ENCODE measurements at places on chromosomes 16 and 17.

DNA sequence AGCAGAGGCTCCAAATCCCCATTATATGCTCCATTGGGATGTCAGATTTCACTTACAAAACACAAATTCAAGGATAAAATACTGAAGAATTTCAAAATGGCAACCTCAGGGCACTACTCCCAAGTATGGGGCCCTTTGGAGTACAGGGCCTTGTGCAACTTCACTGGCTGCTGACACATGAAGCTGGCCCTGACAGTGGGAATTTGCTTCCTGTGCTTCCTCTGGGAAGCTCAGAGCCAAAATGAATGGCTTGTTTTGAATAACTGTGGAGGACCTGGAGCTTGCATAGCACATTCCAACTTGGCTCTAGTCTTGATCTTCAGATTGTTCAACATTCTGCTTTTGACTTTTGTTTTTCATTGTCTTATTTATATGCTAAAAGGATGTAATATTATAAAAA, 52.3 kb upstream of the HNF1B start:
- DNase-seq = no peak

DNA sequence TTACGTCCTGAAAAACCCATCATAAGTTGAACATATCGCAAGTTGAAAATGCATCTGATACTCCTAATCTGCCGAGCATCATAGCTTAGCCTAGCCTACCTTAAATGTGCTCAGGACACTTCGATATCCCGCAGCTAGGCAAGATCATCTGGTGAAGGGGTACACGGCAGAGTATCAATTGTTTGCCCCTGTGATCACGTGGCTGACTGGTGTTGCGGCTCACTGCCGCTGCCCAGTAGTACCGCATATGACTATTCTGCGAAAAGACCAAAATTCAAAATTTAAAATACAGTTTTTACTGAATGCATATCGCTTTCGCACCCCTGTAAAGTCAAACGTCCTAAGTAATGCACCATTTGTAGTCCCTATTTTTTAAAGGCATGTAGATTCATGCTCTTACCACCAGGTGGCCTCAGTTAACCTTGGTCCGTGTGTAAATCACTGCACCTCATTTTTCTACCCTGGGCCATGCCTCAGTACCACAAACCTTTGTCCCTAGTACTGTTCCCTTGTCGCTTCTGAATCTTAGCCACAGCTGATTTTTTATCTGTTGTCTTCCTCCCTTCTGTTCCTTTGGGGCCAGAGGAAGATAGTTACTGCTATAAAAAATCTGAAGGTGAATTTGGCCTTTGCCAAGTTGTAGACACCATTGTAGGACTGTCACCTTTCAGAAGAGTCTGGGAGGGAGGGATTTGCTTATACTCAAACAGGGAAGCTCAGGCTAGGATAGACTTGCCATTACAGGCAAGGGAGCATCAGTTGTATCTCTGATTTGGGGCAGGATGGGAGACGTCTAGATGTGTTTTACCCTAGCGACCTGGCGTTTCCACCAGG, 34.4 kb downstream of the WWP2 start:
- DNase-seq = peak; percentile 85

DNA sequence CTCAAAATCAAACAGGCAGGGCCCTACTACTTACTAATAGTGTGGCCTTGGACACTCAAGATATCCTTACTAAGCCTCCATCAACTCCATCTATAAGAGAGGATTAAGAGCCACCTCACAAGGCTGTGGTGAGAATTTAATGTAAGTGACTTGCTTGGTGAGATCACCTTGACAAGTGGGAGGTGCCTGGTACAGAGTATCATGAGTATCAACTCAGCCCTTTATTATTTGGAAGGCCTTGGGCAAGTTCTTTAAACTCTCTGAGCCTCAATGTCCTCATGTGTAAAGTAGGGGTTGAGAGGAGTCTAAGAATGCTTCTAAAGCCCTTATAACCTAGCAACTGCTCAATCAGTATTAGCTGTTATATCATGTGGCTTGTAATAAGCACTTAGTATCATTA, 15.0 kb downstream of the THUMPD1 start:
- DNase-seq = no peak

- DNase-seq = no peak
Observed at GRCh38 chr17:16354585-16354984, 1.3 kb upstream of the CENPV start.

DNA sequence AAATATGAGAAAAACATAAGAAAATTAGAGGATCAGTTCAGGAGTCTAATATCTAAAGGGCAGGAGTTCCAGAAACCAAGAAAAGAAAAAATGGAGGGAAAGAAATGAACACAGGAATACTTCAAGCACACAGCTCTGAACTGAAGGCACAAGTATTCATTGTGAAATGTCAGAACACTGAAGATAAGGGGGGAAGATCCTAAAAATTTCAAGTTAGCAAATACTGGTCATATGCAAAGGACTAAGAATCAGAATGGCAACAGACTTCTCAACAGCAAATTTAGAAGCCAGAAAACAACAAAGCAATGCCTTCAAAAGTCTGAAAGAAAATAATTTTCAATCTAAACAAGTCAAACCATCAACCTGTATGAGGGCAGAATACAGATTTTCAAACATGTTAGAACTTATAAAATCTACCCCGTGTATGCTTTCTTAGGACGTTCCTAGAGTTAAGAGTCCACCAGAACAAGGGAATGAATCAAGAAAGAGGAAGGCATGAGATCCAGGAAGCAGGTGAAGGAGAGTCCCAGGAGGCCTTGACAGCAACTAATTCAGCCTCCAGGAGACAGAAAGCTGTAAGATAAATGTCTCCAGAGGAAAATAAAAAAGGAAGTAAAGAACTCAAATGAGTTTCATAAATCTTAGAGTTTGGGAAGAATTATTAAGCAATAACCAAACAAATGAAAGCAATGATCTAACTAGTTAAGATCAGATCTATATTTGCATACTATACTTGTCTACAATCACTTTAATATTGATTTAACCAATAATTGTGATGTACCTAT, 2.8 kb downstream of the BRD7 start:
- DNase-seq = no peak

GRCh38 chr16:10552998-10553491, 27.4 kb downstream of the EMP2 start:
- DNase-seq = no peak

GRCh38 chr16:49964316-49964715, 60.7 kb upstream of the CNEP1R1 start:
- DNase-seq = no peak

DNA sequence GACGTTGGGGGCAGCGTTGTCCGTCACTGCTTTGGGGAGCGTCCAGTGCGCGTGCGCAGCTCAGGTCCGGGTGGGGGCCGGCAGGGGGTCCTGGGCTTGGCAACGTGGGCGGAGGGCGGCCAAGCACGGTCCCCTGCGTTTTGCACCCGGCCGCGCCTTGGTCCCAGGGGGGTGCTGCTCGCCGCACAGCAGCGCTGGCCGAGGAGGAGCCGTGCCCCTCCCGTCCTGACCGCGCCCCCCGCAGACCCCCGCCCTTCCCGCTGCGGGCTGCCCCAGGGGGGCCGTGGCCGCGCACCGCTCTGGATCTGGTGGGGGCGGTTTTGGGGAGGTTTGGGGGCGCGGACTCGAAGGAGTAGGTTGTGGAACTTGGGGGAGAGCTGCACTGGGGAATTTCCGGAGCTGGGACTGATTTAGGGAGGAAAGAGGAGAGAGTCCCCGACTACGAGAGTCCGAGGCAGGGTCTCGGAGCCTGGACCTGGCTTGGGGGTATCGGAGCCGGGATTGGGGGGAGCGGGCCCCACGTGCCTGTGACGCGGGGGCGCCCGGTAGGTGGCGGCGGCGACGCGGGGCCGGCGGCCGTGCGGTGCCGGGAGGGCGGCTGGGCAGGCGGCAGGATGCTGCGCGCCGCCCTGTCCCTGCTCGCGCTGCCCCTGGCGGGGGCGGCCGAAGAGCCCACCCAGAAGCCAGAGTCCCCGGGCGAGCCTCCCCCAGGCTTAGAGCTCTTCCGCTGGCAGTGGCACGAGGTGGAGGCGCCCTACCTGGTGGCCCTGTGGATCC, at the start of gene SLC9A5:
Gene SLC9A5, plus strand, starts transcription at position 579 of the 777 bp plus-strand sequence. Its CDS starts 36 bp downstream, at position 615.
- no peak for DNase-seq

- DNase-seq = peak; percentile 92
Observed at GRCh38 chr16:56964243-56965148, 2.7 kb downstream of the CETP start.

DNA sequence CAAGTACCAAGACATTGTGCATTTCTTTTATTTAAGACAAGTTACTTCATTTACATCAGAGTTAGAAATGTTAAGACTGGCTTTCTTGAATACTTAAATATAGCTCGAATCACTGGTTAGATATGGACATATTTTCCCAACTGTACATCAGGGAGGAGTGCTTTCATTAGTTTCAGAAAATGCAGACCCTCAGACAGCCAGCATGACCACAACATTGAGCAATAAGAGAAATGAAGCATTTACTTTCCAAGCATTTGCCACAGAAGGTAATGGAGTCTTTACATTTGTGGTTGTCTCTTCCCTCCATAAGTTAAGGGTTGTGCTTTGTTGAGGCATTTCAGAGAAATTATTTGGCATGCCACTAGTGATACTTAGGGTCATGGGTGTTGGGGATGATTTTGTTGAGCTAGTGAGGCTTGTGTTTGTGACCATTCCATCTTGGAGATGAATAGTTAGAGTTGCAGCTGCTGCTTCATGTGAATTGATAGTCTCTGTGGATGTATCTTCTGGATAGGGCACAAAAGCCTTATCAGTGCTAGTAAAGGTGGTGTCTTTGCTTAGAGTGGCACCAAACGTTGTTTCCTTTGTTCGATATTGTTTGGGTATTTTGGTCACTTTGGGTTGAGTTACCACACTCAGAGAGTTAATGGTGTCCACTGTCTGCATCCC, 2.1 kb downstream of the OMG start:
- no peak for DNase-seq

All from A673 (cell line).